Caco-2 (cell line): ENCODE measurements at places on chromosomes 5 and 9. TPM values are rescaled to one million over a fixed set of nuclear protein-coding genes. Genes with fewer than 3 reads are reported as not detected.

CCL27 gene
- total RNA-seq, result not detected in 2 replicates

GRCh38 chr5:157835041-157835440, 23.9 kb downstream of the CLINT1 start:
- H3K27ac ChIP-seq, result no peak overlapping the region
- no peak for DNase-seq
- H3K27me3 ChIP-seq, result no peaks in the 10 kb centered on the region
- H3K4me3 ChIP-seq, result no peak overlapping the region
- H3K4me1 ChIP-seq, result no peaks in the 10 kb centered on the region; the same call in 1 of the 2 replicates
- H3K36me3 ChIP-seq, result no peaks in the 10 kb centered on the region

DNA sequence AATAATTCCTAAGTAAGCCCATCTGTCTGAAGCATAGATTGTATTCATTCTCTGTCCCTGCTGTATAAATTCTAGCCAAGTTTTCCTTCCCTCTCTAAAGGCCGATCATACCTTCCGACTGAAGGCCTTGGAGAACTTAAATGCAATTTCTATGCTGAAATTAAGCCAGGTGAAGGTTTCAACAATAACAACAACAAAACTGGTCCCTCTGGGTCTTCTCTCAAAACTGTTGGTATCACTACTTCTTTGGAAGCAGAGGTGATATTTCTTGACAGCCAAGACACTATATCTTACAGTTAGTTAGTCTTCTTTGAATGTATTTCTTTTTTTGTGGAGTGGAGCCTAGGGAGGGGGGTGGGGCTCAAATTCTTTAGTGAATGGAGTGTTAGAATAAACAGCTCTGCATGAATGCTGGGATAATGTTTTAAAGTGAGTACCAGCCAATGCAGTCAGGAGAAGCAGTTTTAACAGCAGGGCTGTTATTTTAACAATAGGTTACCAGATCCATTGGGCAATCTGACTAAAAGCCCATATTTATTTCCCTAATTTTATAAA, 508.9 kb downstream of the EBF1 start:
- H3K4me3 ChIP-seq, result no peak overlapping the region
- no peaks in the 10 kb centered on the region for H3K4me1 ChIP-seq
- H3K27ac ChIP-seq, result no peak overlapping the region
- DNase-seq, result no peak
- no peaks in the 10 kb centered on the region for H3K27me3 ChIP-seq

DNA sequence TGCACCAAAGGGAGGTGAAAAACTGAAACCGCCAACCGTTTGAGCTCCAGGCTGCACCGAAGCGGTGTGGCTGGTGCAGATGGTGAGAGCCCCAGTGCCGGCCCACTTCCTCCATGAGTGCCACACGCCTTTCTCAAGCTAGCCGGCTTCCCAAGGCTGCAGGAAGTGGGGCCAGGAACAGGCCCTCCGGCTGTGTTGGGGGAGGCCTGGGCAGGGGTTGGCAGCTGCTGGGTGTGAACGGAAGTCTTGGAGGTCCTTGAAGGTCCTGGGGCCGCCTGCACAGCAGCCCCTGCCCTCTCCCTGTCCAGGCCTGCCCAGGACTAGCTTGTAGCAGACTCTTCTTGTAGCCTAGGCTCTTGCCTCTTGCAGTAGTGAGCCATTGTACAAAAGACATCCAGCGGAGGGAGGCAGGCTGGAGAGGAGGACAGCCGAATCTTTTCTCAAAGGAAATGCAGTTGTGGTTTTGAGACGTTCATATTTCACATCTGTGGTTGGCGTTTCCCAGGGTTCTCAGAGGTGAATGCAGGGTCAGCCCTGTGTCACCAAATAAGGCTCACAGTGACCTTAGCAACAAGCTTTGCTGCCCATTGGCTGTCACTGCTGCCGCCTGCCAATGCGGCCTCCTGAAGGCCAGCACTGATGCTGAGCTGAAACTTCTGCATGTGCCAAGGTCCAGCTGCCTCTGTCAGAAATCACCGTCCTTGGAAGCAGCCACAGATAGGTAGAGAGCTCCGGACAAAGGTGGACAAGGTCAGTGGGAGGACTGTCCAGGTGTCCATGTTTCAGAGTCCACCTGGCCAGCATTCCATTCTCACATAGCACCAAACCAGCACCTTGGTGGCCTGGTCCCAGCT, 23.9 kb downstream of the IRF1 start:
- DNase-seq, result peak; percentile 8
- H3K27me3 ChIP-seq, result no peaks in the 10 kb centered on the region
- H3K36me3 ChIP-seq, result no peaks in the 10 kb centered on the region
- no peak overlapping the region for H3K4me3 ChIP-seq
- no peak overlapping the region for H3K27ac ChIP-seq
- peaks cover 37% of the 10 kb centered on the region for H3K4me1 ChIP-seq

DNA sequence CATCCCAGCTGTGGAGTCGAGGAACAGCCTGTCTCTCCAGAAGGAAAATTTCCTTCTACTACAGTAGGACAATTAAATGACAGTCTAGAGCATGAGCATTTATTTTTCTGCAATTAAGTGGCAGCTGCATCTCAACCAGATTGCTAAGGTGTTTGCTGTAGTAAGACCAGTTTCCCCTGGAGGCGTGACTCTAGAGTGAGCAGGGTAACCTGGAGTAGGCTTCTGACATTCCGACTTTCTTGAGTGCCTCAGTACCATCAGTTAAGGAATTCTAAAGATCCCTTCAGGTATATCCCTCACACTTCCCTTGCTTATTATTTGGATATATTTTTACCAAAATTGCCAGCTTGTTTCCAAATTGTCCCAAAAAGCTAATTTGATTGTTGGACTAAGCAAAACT, 59.2 kb upstream of the IRX2 start:
- no peak overlapping the region for H3K4me3 ChIP-seq
- DNase-seq, result no peak
- H3K27ac ChIP-seq, result no peak overlapping the region
- no peaks in the 10 kb centered on the region for H3K36me3 ChIP-seq
- no peaks in the 10 kb centered on the region for H3K27me3 ChIP-seq
- no peaks in the 10 kb centered on the region for H3K4me1 ChIP-seq

DNA sequence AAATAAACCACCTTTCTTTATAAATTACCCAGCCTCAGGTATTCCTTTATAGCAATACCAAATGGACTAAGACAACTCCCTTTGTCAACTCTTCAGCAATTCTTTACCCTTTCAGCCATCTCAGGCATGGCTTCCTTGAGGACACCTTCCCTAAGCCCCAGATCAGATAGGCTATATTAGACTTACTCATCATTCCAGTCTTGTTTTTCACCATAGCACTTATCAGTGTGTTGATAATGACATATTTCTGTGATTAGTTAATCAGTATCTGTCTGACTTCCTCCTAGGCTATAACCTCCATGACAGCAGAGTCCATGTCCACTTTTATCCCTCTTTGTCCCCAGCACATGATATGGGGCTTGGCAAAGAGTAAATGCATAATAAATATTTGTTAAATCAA, 238.1 kb downstream of the ACTL7B start:
- no peaks in the 10 kb centered on the region for H3K36me3 ChIP-seq
- H3K27ac ChIP-seq, result no peak overlapping the region
- no peaks in the 10 kb centered on the region for H3K4me1 ChIP-seq
- DNase-seq, result no peak
- no peaks in the 10 kb centered on the region for H3K27me3 ChIP-seq
- H3K4me3 ChIP-seq, result no peak overlapping the region

DNA sequence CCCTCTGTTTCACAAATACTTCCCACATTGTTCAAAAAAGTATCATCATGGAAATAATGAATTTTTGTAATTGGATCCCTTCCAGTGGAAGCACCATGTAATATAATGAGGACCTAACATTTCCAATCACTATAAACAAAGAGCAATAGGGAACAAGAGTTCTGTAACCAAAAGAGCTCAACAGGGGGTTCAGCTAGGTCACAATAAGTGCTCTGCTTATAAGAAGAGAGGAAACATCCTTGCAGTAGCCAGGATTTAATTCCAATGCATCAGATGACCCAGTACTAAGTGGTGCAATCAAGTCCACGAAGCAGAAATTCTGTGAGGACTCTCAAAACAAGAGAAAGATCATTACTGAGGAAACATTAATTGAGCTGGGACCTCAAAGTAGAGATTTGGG, 5.9 kb downstream of the SERINC5 start:
- no peak for DNase-seq
- peaks cover 58% of the 10 kb centered on the region for H3K4me1 ChIP-seq
- no peak overlapping the region for H3K4me3 ChIP-seq
- no peaks in the 10 kb centered on the region for H3K27me3 ChIP-seq
- no peak overlapping the region for H3K27ac ChIP-seq
- H3K36me3 ChIP-seq, result peaks cover 4% of the 10 kb centered on the region; the same call in 1 of the 2 replicates
